ENCODE measurements at places on chromosomes 12 and 14. TPM values are rescaled to one million over a fixed set of nuclear protein-coding genes. Genes with fewer than 3 reads are reported as not detected.
A peak's percentile ranks its signal among the peaks of the same experiment; 100 is the strongest.

GRCh38 chr12:89501793-89502192 lies 22.8 kb downstream of the GALNT4 start:
- no peak for DNase-seq

GRCh38 chr12:95066091-95066855 lies 7.1 kb downstream of the NR2C1 start:
- no peak for DNase-seq

DNA sequence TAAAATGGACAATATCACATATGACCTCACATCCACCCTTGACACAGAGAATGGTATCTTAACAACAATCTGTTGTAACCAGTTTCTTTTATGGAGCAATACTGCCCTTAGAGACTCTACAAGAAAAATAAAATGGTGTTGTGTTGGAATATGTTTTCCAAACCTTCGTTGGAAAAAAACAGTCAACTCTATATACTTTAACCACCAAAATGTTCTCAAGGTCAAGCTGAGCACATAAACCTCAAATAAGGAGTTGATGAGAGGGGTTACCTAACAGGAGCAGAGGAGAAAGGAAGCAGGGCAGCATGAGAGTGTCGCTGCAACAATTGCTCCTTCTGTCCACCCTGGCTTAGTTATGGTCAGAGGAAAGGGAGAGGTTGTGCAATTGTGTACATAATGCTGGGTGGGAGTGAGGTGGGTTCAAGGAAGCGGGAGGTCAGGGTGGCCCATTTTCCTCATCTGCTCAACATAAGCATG lies 179.2 kb upstream of the BMP4 start:
- peak; percentile 28 for DNase-seq

GRCh38 chr12:104750061-104750460 lies 208.0 kb downstream of the SLC41A2 start:
- no peak for DNase-seq

- DNase-seq, result no peak
These were observed 1776.2 kb upstream of the SEL1L start for GRCh38 chr14:83309833-83310232.

GRCh38 chr14:23370221-23370620 lies 2.4 kb upstream of the IL25 start:
- no peak for DNase-seq

Gene TECPR2
- 7.4 TPM for polyA plus RNA-seq

DNA sequence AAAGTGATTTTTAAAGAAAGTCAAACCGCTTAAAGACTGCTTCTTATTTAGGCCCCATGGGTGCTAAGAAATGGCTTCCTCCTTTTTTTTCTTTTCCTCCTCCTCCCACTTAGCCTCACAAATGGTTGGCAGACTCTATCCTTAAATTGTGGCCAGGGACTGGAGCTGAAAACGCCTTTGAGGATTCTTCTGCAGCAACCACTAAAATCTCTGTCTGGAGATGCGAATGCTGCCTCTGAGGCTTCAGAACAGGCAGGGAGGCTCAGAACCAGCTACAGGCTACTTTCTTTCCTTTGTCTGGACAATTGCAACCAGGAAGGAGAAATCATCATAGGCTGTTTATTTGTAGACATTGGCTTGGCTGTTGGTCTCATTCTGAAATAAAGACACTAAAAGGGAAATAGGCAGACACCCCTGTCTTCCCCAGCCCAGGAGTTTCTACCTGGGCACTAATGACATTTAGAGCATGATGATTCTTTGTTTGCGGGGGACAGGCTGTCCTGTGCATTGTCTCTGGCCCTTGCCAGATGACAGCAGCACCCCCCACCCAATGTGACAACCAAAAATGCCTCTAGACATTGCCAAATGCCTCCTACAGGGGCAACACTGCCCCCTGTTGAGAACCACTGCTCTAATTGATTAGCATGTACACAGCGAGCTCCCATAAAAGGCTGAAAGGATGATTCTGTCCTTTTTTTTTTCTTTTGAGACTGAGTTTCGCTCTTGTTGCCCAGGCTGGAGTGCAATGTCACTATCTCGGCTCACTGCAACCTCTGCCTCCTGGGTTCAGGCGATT lies 50.3 kb downstream of the MAP1LC3B2 start:
- no peak for DNase-seq

DNA sequence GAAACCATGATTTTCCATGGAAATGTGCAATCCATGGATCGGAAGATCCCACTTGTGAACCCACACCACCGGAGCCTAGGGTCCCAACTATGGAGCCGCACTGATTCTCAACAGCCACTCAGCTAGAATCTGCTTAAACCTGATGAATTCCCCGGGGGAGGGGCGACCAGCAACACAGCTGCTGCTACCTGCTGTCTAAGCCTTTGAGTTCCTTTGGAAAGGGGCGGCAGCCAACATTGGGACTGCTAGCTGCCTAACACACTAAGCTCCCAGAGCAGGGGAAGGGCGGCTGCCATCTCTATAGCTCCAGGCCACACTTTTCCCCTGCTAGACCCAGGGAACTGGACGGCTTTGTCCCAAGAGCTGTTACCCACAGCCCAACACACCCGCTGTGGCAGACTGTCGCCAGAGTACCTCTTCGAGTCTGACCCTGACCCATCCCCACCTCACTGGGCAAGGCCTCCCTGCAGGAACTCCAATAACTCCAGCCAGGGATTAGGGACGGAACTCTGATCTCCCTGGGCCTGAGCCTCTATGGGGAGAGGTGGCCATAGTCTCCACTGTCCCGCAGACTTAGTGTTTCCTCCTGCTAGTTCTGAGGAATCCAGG lies 205.8 kb upstream of the SLC16A7 start:
- DNase-seq, result no peak

Gene RASSF8
- 6.0 TPM for polyA plus RNA-seq

- DNase-seq, result no peak
These were observed 6.9 kb downstream of the CFAP251 start for GRCh38 chr12:121925358-121925695.

DNA sequence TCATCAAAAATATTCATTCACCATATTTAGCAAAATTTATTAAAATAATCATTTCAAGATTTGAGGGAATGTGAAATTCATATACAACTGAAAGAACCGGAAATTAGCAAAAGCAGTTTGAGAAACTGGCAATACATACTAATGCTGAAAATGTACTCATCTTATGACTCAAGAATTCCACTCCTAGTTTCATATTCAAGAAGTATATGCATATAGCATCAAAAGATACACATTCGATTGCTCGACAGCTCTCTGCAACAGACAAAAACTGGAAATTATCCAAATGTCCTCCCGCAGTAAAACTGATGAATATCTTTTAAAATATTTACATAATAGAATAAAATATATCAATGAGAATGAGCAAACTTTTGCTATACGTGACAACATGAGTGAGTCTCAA lies 189.2 kb upstream of the MGAT4C start:
- no peak for DNase-seq

Gene RESF1
- 75.8 TPM for polyA plus RNA-seq

Gene PLEKHD1
- 0.04 TPM for polyA plus RNA-seq

GRCh38 chr14:98433436-98433835 lies 838.6 kb downstream of the BCL11B start:
- DNase-seq, result no peak

DNA sequence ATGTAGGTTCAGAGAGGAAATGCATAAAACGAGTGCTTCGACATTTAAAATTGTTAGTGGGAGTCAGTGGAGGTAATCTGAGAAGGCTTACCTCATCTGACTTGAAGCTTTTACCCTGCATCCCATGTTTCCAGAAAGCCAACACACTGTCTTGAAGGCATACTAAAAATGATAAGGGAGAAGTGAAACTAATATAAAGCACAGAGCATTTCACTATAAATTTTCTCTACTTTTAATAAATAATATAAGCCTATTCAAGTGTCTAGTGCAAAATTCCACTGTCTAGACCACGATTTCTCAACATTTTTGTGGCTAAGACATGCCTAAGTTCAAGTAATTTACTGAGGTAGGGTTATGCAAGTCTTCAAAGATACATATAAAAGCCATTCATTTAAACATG lies 29.1 kb upstream of the CDKL1 start:
- no peak for DNase-seq

DNA sequence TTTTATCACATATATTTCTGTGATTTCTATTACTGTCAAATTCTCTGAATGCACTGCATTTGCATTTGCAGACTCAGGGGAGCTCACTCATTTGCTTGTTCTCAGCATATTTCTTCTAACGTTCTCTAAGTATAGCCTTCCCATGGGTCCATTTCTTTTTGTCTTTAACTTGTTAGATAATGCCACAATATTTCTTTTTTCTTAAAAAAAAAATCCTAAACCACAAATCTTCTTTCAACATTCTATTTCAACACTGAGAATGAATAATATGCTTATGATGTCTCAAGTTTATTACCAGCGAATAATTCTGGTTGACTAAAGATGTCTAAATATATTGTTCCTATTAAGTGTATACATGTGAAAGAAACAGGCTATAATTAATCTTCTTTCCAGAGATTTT lies 200.2 kb downstream of the ANO6 start:
- no peak for DNase-seq

Gene ZBTB1
- polyA plus RNA-seq, result 8.5 TPM

DNA sequence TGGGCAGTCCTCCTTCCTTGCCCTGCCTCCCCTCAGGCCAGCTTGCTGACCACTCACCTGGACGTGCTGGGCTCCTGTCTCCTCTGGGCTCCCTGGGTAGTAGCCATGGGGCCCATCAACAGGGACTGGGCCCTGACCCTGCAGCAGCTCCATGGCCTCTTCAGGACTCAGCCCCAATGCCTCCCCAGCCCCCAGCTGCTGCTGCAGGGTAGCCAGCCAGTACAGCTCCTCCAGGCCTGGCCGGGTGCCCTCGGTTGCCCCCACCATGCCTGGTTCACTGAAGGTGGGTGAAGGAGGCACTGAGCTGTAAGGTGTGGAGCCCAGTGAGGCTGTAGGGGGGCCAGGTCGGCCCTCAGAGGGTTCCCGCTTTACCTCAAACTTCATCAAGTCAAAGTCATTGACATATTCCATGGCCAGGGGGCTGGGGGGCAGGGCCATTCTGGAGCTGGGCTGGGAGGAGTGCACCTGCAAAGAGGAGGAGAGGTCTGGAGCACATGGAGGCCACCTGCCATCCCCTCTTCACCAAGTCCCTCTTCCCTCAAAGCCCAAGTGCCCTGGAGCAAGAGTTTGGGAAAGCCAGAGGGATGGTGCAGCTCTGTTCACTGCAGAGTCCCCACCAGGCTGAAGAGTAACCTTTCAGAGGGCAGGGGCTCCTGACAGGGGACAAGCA lies 11.2 kb downstream of the CPNE6 start:
- DNase-seq, result no peak

Gene RHEBL1
- 0.61 TPM for polyA plus RNA-seq

Gene NTF3
- 2.2 TPM for polyA plus RNA-seq

DNA sequence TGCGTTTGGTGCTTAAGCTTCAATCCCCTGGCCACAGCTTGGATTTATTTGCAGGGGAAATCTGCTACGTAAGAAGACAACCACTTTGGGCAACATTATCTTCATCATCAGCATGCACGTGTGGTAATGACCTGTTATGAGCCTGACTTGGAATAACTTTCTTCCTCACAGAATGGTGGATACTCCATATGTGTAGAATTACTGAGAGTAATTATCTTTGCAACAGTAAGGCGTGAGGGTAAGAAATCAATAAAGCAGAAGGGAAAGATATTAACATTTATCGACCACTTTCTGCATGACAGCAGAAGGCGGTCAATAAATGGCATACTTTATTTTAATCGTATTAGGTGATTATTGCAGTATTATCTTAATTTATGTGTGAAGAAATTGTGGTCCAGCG lies 152.7 kb downstream of the RGS6 start:
- DNase-seq, result no peak

Gene BCL11B
- polyA plus RNA-seq, result 5.1 TPM

Gene ANKRD33
- 0.04 TPM for polyA plus RNA-seq
